ENCODE measurements at places on chromosomes 12 and 14.

DNA sequence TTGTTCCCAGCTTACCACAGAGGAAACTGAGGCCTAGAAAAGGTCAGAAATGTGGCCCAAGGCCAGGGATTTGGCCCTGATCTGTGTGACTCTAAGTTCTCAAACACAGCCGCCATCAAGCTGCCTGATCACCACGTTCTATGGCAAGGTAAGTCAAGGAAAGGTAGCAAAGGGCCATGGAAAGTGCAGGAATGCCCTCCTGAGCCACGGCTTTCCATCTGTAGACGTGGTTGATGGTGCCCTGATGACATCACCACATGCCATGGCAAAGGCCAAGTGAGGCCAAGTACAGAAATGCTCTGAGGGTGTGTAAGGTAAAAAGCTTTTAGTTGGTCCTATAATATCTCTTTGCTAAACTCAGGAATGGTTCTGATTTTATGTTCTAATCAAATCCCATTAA is 99.3 kb downstream of the DNAH10 start:
- no peak for DNase-seq

- DNase-seq: no peak
Observed at GRCh38 chr12:121898287-121898686, 9.7 kb downstream of the PSMD9 start.

DNA sequence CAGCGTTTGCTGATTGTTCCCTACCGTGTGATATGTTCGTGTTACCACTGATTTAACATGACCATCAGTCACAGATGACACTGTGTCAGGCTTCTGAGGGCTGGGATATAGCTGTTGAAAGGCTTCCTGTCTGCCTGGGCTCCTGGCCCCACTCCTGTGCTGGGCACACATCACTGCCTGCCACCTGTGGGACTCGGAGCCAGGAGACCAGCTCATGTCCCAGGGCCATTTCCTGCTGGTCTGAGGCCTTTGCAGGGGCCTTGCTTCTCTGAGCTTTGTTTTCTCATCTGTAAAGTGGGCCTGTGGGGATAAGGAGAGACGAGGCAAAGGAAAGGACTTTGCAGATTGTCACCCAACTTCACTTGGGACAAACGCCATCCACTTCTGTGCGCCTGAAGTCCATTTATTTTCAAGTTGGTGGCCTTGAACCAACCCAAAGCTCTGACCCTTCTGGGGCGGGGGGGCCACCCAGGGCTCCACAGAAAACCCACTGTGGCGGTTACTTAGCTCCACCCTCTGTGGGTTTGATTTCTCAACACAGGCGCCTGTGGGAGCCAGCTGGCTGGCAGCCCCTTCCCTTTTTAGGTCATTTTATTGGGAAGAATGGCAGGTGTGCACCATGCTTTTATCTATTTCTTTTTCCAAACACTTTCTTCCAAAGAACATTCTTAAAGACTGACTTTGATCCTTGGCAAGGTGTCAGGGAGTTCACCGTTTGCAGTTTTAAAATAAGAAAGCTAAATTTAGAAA is 54.1 kb downstream of the BEGAIN start:
- no peak for DNase-seq

- DNase-seq: no peak
Observed at GRCh38 chr14:22466491-22466890, 122.5 kb downstream of the DAD1 start.

GRCh38 chr14:53655080-53655785 is 301.4 kb downstream of the BMP4 start:
- DNase-seq: no peak

DNA sequence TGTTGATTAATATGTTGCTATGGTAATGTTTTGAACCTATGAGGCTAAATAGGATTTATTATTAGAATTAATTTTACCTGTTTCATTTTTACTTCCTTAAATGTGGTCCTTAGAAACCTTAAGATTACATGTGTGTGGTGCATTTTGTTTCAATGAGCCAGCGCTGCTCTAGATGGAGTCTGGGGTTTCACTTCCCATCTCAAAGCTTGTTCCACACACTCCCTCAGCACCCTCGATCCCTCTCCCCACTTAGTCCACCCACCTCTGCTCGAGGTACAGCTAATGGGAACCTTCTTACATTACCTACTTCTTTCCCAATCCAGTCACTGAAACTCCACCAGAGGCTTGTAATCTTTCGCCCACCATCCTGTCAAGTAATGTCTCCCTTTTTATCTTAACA is 205.2 kb downstream of the PAX9 start:
- DNase-seq: no peak

- no peak for DNase-seq
Observed at GRCh38 chr14:78921856-78922255, 751.7 kb downstream of the NRXN3 start.

DNA sequence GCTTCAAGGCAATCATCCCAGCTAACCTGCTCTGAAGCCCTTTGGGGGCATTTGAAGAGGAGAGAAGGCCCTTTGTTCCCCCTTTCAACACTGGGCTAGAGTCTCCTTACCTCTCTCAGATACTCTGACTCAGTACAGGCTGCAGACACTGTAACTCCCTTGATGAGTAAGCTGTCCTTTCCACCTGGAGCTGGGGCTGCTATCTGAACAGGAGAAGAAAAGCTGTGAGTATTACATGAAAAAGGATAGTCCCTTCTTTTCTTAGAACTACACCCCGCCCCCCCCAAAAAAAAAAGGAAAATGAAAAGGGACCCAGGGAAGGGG is 186.6 kb upstream of the PLEKHG7 start:
- DNase-seq: no peak

DNA sequence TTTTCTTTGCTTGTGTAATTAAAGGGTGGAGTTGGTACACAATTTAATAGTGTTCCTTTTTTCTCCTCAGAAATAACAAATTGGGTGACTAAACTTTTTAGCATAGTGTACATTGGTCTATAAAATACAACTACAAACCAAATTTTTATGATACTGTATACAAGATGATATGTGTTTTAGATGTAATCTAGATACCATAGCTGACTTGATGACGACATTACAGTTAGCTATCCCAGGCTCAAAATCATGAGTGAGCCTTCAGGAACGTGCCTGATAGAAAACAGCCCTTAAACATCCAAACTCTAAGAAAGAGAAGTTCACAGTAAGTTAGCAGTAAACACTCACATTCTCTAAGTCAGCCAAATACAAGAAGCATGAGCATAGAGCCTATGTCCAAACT is 99.0 kb upstream of the SSTR1 start:
- DNase-seq: no peak

DNA sequence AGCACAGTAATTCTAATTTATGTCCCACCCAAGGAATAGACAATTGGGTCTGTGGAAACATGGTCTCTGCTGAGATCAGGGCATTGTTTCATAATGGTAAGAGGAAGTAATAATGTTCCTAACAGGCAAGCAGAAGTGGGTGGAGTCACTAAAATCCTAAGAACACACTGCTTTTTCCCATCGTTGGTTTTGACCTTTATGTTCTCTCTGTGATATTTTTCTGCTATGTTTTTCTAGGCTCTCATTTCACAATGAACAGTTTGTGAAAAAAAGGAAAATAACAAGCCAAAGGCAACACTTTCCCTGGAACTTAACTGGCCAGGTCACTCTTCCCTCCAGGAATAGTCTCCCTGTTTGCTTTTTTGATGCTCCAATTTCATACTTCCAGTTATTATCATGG is 80.6 kb upstream of the OVCH1 start:
- DNase-seq: no peak

DNA sequence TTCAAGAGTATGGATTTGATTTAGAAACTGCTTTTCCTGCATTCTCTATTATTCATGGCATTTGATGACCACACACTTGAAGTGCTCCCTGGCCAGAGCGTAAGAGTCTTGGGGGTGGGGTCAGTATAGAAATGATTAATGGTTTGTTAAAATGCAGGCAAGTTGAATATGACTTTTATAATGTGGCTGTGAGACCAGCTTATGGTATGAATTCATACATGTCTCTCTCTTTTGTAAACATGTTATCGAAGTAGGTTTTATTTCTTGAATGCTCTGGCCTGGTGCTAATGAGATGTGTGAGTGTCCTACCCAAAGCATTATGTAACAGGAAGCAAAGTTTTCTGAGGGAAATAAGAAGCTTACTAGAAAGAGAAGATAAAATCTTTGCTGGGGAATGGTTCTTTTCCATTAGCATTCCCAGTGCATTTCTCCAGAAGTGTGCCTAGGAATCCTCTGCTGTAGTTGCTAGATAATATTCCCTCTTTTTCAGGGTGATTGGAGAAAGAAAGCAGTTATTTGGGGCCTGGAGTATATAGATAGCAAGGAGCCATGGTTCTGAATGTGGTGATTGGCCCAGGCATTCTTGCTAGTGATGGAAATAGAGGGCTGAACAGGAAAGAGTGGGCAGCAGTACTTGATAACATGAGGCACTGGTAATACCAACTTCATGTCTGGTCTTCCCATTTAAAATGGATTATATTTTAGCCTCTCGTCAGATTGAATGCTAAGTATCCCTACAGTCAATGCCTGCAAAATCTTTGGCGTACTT is 289.7 kb downstream of the RAD51B start:
- no peak for DNase-seq

GRCh38 chr14:91870001-91870400 is 2.7 kb upstream of the TC2N start:
- DNase-seq: no peak

- DNase-seq: no peak
Observed at GRCh38 chr14:37054144-37054543, 118.3 kb downstream of the SLC25A21 start.

DNA sequence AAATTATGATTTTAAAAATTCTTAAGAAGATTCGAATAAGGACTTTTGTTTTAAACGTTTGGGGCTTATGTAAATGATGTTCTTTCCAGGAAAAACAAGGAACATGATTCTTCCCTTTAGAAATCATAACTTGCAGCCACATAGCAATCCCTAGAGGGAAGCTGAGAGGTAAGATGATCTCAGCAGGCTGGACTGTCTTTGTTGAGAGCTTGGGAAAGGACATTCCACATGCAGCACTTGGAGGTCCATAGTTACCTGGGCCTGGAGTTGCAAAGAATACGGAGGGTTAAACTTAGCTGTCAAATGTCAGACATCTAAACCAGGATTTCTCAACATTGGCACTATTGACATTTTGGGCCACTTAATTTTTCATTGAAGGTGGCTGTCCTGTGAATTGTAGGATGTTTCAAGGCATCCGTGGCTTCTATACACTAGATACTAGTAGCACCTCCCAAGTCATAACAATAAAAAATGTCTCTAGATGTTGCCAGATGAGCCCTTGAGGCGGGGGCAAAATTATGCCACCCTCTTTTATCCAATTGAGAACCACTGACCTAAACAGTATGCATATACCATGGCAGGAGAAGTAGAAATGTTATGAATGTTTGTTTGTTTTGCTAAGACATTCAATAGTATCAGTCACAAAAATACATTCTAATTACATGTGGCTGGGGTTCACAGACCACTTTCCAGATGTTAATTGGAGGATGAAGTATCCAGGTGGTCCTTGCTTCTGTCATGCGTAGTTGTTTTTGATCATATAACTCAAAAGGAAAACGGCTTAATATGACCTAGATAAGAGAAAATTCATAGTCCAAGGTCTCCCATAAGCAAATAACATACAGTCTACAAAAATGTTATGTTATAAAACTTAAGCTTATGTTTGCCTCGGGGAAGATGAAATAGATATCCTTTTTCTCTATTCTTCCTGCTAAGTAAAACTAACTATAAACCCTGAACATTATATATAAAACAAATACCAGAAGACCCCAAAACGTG is 30.5 kb downstream of the TTC6 start:
- no peak for DNase-seq

GRCh38 chr12:69947123-69947522 is 122.1 kb downstream of the MYRFL start:
- no peak for DNase-seq

- no peak for DNase-seq
Observed at GRCh38 chr14:90593254-90594040, 196.6 kb downstream of the CALM1 start.

GRCh38 chr14:69547701-69548348 is 26.8 kb downstream of the CCDC177 start:
- DNase-seq: no peak

All from midbrain (tissue), 1 donor.